ENCODE measurements at places on chromosomes 1 and 21.
A peak's percentile ranks its signal among the peaks of the same experiment; 100 is the strongest.

DNA sequence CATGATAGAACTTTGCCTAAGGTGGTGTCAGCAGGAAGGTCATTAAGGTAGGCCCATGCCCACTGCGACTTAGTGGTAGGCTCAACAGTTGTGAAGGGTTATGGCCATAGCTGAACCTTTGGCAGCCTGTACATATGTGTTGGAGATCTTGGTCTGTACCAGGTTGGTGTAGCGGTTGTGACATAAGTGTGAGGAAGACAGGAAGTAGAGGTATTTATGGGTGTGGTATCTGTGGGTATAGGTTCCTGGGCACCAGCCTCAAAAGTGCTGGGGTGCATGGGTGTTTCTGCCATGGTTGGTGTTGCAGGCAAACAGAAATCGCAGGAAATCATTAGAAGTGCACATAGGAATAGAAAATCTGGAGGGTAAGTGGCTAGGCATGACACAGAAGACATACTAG lies 18.6 kb upstream of the LRIF1 start:
- no peak for DNase-seq

- no peak for DNase-seq
These were observed 7.7 kb upstream of the PTGFRN start for GRCh38 chr1:116902027-116902426.

- no peak for DNase-seq
These were observed 5.5 kb downstream of the PTPN7 start for GRCh38 chr1:202154766-202155477.

GRCh38 chr1:58596631-58597052 lies 19.6 kb upstream of the TACSTD2 start:
- no peak for DNase-seq

- no peak for DNase-seq
These were observed 1.7 kb downstream of the TRPM2 start for GRCh38 chr21:44354775-44355771.

- no peak for DNase-seq
These were observed 54.2 kb downstream of the RGL1 start for GRCh38 chr1:183859119-183859518.

GRCh38 chr1:224749916-224750315 lies 133.8 kb downstream of the CNIH3 start:
- DNase-seq, result no peak

GRCh38 chr1:32305310-32305709 lies 13.4 kb downstream of the HDAC1 start:
- DNase-seq, result no peak

GRCh38 chr1:212575333-212575732 lies 33.2 kb upstream of the ATF3 start:
- no peak for DNase-seq

DNA sequence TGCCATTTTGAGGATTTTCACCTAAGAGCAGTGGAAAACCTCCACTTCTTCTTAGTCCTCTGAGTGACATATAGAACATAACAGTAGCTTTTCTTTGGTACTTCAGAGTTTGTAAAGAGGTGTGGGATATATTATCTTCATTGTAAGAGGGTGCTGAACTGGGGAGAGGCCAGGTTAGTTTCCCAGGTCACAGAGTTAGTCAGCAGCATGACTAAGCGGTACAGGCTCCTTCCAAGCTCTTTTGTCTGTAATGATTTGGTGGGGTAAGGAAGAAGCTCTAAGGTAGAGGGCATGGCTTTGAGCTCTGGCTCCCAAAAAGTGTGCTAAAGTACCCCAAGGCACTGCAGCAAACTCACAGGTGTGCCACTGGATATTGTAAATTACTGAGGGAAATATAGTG lies 325.0 kb upstream of the PLXNA2 start:
- DNase-seq, result no peak

- no peak for DNase-seq
These were observed at the start of gene HUNK for GRCh38 chr21:31872452-31873274. HUNK (plus strand) TSS chr21:31873020; CDS start chr21:31873675, 655 bp downstream.

- no peak for DNase-seq
These were observed 6.7 kb downstream of the EFNA4 start for GRCh38 chr1:155070158-155070621.

DNA sequence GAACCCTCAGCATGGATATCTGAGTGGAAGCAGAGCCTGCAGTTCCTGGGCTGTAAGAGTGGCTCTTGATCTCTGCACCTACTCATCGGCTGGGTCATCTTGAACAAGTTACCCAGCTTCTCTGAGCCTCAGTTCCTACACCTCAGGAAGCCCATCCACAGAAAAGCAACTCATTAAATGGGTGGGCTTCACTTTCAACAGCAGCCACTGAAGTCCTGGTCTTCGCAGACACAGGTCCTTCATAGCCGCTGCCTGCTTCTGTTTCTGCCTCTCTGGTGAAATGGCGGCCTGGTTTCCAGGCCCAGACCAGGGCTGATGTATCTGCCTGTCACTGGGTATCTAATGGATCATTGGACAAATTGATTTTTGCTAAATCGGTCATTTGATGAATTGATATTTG lies 571.4 kb downstream of the PTPRU start:
- DNase-seq, result no peak

GRCh38 chr1:30964706-30965105 lies 56.1 kb upstream of the SDC3 start:
- no peak for DNase-seq

DNA sequence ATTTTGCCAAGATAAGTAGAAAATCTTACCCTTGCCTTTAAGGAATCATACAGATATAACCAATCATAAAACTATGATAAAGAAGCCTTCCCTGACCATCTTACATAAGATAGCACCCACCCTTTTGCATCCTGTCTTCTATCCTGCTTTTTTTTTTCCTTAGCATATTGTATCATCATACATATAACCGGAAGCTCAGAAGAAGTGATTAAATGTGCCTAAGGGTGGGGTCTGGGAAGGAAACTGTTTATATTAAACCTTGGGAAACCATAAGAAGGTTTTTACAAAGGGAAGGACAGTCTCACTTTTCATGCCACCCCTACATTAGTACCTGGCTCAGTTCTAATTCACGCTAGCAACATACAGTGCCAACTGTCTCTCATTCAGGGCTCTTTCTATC lies 66.8 kb downstream of the LUZP1 start:
- no peak for DNase-seq

GRCh38 chr1:6502000-6502891 lies 10.8 kb upstream of the PLEKHG5 start:
- no peak for DNase-seq

DNA sequence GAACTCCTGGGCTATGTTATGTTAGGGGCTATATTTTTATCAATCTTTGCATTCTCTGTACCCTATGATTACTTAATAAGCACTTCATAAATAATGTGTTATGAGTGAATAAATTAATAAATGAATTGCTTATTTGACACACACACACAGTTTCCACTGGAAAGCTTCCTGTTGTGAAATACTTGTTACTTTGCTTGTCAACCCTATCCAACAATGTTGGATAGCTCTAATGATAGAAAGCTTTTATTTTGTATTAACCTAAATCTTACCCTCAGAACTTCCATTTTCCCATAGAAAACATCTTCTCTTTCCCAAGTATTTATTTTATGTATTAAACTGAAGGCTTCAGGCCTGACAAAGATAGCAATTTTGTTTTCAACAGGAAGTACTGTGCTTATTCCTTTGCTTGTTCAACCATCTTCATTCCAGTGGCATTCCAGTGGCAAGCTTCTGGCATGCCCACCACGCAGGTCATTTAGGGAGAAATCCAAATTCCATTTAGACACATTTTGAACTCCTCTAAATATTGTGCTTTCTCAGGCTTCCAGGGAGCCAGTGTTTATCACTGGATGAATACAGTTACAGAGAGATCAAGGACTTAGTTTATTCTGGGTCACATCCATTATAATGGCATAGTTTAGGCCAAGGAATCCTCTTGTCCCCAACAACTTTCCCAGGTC lies 134.4 kb downstream of the TGFB2 start:
- DNase-seq, result no peak

DNA sequence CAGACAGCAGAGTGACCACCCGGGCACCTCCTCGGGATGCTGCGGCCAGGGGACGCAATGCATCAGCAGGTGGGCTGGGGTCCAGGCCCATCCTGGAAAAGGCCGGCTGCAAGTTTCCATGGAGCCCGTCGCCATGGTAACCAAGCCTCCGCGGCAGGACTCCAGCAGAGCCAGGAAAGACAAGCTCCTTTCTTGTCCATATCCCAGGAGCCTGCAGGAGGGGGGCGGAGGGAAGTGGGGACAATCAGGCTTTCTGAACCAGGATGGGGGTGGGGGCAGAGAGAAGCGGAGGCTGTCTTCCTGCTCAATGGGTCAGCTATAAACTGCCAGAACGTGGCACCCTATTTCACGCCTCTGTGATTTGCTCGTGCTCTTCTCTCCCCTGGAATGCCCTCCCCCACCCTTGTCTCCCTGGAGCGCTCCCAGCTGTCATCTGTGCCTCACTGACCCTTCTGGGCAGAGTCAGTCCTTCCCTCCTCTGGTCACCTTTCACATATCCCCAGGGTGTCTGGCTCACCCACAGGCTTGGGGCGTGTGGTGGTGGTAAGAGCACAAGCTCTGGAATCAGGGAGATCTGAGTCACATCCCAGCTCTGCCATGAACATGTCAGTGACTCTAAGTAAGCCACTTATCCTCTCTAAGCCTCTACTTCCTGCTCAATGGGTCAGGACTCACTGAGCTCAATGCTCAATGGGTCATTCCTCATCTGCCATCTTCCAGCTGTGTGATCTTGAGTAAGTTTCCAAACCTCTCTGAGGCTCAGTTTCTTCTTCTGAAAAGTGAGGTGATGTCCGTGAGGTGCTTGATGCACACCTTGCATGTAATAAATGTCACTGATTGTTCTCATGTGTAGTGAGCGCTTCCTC lies 58.9 kb upstream of the LAPTM5 start:
- no peak for DNase-seq

GRCh38 chr1:63322944-63323864 lies 837 bp downstream of the FOXD3 start:
- peak; percentile 26 for DNase-seq

DNA sequence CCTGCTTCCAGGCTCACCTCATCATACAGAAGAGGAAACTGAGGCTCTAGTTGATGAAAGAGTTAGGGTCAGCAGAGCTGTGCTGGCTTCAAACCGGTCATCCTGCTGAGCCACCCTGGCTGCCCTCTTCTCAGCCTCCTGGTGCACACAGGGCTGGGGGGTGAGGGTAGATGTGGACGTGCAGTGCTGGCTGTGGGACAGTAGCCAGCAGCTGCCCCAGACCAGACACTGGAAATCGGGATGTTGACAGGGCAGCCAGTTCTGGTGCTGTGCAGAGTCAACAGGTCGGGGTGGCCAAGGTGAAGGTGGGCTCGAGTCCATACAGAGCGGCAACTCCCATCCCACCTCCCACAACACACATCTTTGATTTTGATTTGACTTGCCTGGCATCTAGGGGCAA lies 1.5 kb upstream of the CLCNKA start:
- DNase-seq, result no peak

- no peak for DNase-seq
These were observed 49.1 kb downstream of the CAPN2 start for GRCh38 chr1:223761411-223761810.

- no peak for DNase-seq
These were observed 299.4 kb upstream of the LYPLAL1 start for GRCh38 chr1:218874313-218874712.

DNA sequence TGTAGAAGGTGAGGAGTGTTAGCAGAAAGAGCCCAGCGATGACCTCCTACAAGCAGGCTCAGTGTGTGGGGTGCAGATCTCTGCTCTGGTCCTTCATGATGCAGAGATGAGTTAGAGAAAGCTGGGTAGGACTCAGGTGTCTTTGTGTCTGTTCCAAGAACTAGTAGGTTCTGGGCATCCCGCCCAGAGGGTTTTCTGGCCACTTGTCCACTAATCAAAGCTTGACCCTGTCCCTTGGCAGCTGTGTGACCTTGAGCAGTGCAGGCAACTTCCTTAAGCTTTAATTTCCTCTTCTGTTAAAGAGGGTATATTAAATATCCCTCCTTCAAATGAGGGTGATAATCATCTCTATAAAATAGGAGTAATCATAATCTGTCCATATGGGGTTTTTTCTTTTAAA lies 54.7 kb upstream of the WNT4 start:
- no peak for DNase-seq

- no peak for DNase-seq
These were observed 87.5 kb downstream of the TBX19 start for GRCh38 chr1:168368131-168368530.

GRCh38 chr1:225299624-225300023 lies 128.2 kb downstream of the LBR start:
- no peak for DNase-seq

DNA sequence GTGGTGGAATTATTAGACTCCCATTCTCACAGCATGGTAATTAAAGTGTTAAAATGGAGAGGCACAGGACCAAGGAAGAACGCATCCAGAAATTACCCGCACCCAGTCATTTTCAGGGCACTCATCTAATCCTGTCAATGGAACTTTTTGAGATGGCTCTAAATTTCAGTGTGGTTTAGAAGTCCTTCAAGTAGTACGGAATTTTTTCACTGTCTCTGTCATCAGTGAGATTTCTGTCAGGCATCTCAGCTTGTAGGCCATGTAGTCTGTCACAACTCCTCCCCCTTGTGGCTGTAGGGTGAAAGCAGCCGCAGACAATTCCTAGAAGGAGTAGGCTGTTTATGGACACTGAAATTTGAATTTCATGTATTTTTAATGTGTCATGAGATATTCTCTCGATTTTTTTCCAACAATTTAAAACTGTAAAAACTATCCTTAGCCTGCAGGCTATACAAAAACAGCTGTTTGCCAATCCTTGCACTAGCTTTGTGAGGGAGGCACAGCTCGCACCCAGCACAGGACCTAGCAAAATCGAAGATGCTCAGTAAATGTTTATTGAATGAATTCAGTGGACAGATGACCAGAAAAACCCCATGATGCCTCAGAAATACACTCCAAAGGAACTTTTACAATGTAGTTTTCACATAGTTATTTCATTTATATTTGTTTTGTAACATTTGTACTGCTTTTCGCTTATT lies 6.6 kb upstream of the NUP133 start:
- peak; percentile 54 for DNase-seq

DNA sequence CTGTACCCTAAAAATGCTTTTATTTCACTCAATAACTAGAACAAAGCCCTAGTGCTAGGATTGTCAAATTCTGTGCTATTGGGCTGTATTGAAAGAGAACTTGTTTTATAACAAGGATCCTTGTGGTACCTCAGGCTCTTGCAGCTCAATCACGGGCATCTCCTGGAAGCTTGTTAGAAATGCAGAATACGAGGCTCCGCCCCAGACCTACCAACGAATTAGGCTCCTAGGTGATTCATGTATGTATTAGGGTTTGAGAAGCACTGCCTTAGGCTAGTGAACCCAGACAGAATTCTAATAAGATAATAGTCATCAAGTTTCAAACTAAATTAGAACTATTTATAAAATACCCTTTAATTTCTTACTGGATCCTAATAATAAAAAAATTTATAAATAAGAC lies 45.6 kb downstream of the ZZZ3 start:
- no peak for DNase-seq
